Articular chondrocyte of knee joint (primary cell): ENCODE measurements at places on chromosomes 5 and 9. TPM values are rescaled to one million over a fixed set of nuclear protein-coding genes. Genes with fewer than 3 reads are reported as not detected.

APBA1 gene
- 8.9 and 14.1 TPM in 2 replicates for total RNA-seq

OGN gene
- 222 and 267 TPM in 2 replicates for total RNA-seq

SPEF2 gene
- 17.0 and 22.7 TPM in 2 replicates for total RNA-seq

SHOC1 gene
- 0.11 and 0.13 TPM in 2 replicates for total RNA-seq

OBP2B gene
- not detected in 2 replicates for total RNA-seq

FOXD1 gene
- total RNA-seq = 9.6 and 14.0 TPM in 2 replicates

NIPAL4 gene
- total RNA-seq = under 0.01 TPM in 1 of 2 replicates, not detected in the other

RANBP17 gene
- total RNA-seq = 27.3 and 28.6 TPM in 2 replicates

CDH18 gene
- total RNA-seq = under 0.01 and 0.22 TPM in 2 replicates

IFNA7 gene
- total RNA-seq = not detected in 2 replicates

STK10 gene
- total RNA-seq = 24.3 and 28.0 TPM in 2 replicates

GRXCR2 gene
- total RNA-seq = not detected in 2 replicates

SLC6A19 gene
- not detected in 2 replicates for total RNA-seq

PLAC8L1 gene
- total RNA-seq = not detected in 2 replicates

CATSPER3 gene
- total RNA-seq = 0.13 and 0.32 TPM in 2 replicates

SOX30 gene
- under 0.01 TPM in 1 of 2 replicates, not detected in the other for total RNA-seq

LRRC70 gene
- total RNA-seq = 1.4 and 2.0 TPM in 2 replicates

GMCL2 gene
- total RNA-seq = not detected in 2 replicates

PCDHA3 gene
- 0.11 and 0.26 TPM in 2 replicates for total RNA-seq

NMUR2 gene
- total RNA-seq = not detected in 2 replicates

ESM1 gene
- total RNA-seq = 0.39 and 2.2 TPM in 2 replicates

TMEM215 gene
- not detected in 2 replicates for total RNA-seq

C5orf58 gene
- not detected in 2 replicates for total RNA-seq

SNAPC3 gene
- 45.6 and 58.7 TPM in 2 replicates for total RNA-seq

IL5 gene
- not detected in 2 replicates for total RNA-seq

PCAT7 gene
- 0.13 and 0.86 TPM in 2 replicates for total RNA-seq

GM2A gene
- 39.3 and 44.0 TPM in 2 replicates for total RNA-seq

AFAP1L1 gene
- total RNA-seq = 0.52 and 1.8 TPM in 2 replicates

WDR38 gene
- not detected in 2 replicates for total RNA-seq

BAAT gene
- not detected in 2 replicates for total RNA-seq

ARPC5L gene
- total RNA-seq = 12.8 and 15.2 TPM in 2 replicates

FCN1 gene
- total RNA-seq = not detected in 2 replicates

MED10 gene
- total RNA-seq = 16.0 and 18.9 TPM in 2 replicates

TRIM52 gene
- total RNA-seq = 7.8 and 11.6 TPM in 2 replicates

MYO10 gene
- 66.9 and 77.1 TPM in 2 replicates for total RNA-seq

PCDHB12 gene
- total RNA-seq = 1.0 and 1.3 TPM in 2 replicates

WHRN gene
- total RNA-seq = 2.8 and 4.2 TPM in 2 replicates

PCDHA9 gene
- 0.11 and 0.26 TPM in 2 replicates for total RNA-seq

HSD17B3 gene
- not detected in 2 replicates for total RNA-seq

ENHO gene
- 0.32 and 0.39 TPM in 2 replicates for total RNA-seq

RNF180 gene
- 5.9 and 6.2 TPM in 2 replicates for total RNA-seq

BTNL9 gene
- not detected in 2 replicates for total RNA-seq

LRRC19 gene
- under 0.01 TPM in 1 of 2 replicates, not detected in the other for total RNA-seq

KYAT1 gene
- total RNA-seq = 2.9 TPM in 2 replicates

PCDHA4 gene
- total RNA-seq = 0.26 and 0.32 TPM in 2 replicates

SOHLH1 gene
- not detected in 2 replicates for total RNA-seq

CCNO gene
- 1.8 and 2.0 TPM in 2 replicates for total RNA-seq

TMCO6 gene
- total RNA-seq = 7.7 and 26.5 TPM in 2 replicates

ADAMTS16 gene
- under 0.01 and 0.26 TPM in 2 replicates for total RNA-seq

CLTA gene
- 236 and 241 TPM in 2 replicates for total RNA-seq

NTNG2 gene
- 32.0 and 40.5 TPM in 2 replicates for total RNA-seq

GZMA gene
- not detected in 2 replicates for total RNA-seq

HMMR gene
- 13.2 and 20.3 TPM in 2 replicates for total RNA-seq

SLC25A48 gene
- not detected in 2 replicates for total RNA-seq

PDE6A gene
- total RNA-seq = not detected in 2 replicates

KIF4B gene
- not detected in 2 replicates for total RNA-seq

PIP5K1B gene
- total RNA-seq = under 0.01 TPM in 1 of 2 replicates, not detected in the other

BSPRY gene
- under 0.01 and 0.11 TPM in 2 replicates for total RNA-seq

FUBP3 gene
- total RNA-seq = 38.8 and 39.5 TPM in 2 replicates
